Nasal cavity respiratory epithelium epithelial cell of viscerocranial mucosa (primary cell): ENCODE measurements at places on chromosomes 3 and 15. TPM values are rescaled to one million over a fixed set of nuclear protein-coding genes. Genes with fewer than 3 reads are reported as not detected.

Gene ALS2CL
- total RNA-seq = 70.4 and 81.4 TPM in 2 replicates

Gene B3GALNT1
- 5.1 and 5.8 TPM in 2 replicates for total RNA-seq

Gene GOLGA6D
- total RNA-seq = under 0.01 TPM in 1 of 2 replicates, not detected in the other

Gene IMP3
- 64.8 and 72.8 TPM in 2 replicates for total RNA-seq

Gene TEX55
- total RNA-seq = not detected in 2 replicates

Gene LDHAL6B
- not detected in 2 replicates for total RNA-seq

Gene SLITRK3
- total RNA-seq = not detected in 2 replicates

Gene GNAI2
- 82.7 and 168 TPM in 2 replicates for total RNA-seq

Gene CYP1A2
- not detected in 2 replicates for total RNA-seq
